ENCODE measurements at places on chromosomes 16 and 17.

DNA sequence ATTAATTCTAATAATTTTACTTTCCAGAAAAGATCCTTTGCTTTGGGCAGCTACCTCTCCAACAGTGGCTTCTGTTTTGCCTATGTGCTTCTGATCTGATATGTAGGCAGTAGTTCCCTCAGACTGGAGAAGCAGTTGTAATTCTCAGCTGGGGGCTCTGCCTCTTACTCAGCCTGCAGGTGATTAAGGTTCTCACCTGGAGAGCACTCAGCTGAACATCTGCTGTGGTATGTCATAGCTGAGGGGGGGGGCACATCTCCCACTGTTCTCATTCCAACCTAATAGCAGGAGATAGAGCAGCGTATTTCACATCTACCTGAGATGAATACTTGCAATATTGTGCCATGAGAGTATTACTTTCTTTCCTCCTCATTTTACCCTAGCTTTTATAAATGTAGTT lies 511.9 kb upstream of the CDH8 start:
- no peak for DNase-seq

DNA sequence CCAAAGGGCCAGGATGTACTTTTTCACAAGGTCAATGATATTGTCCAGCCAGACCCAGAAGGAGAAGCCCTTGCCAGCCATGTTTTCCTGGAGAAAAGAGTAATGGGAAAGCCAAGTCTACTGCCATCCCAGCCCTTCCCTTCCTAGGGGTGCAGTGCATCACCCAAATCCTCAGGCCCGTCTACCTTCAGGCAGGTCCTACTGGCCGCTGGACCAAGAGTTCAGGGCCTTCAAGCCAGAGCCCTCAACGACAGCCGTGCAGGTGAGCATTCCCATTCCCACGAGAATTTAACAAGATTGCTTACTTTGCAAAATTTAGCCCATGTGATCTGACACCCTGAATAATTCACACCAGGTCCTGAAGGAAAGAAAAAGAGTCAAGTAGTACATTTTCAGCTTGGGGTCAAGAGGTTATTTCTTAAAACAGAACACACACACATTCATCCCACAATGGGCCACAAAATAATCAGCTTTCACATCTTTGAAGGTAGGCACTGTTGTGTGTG lies 35.0 kb downstream of the STAT5A start:
- no peak for DNase-seq

DNA sequence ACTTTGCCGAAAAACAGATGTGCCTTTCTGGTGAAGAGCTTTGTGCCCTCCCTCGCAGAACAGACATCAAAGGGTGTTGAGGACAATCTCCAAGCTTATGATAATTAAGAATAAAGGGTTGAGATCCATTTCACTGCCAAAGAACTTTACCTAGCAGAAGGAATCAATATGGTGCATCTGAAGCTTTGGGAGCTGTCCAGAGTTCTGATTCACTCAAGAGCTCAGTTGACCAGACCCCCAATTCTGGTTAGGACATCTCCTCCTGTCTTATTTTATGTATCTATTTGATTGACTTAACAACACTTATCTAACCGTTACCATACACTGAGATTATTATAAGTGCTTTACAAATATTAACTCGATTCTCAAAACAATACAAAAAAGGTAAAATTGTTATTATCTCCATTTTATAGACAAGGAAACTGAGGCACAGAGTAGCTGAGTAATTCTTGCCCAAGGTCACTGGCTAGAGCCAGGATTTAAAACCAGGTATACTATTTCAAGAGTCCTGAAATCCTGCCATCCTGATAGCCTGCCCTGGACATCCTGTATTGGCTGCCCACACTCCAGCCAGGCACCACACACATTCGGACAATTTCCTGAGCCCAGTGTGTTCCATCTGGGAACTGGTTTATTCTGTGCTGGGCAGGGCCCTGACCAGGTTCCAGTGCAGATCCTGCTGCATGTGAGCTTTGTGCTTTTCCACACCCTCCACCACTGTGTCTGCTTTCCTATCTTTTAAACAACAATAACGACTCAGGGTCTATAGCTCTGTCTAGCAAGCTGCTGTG lies 29.8 kb downstream of the PITPNM3 start:
- no peak for DNase-seq

DNA sequence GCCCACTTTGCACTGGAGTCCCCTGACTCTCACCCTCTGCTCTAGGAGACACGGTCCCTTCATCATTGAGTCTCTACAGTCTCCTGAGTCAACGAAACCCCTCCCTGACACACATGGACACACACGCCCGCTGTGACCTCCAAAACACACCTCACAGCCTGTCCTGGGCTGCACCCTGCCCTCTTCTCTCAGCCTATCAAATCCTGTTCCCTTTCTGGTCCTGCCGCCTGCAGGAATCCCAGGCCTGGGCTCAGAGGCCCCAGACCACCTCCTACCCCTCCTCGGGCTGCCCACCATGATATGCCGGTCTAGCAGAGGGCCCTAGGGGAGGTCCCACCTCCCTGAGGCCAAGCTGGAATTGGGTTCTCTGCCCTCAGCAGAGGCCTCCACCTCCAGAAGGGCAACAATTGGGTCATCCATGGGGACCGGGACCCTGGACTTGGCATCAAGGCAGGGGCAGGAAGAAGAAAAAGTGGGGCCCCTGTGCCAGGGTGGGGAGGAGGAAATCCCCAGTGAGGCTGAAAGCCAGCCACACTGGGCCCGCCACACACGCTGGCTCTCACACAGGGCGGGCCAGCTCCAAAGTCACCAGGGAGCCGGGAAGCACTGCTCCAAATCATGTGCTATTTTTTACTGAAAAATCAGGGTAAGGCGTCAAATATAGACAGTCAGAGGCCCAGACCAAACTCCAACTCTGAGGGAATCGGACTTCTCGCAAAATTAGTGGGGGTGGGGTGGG lies 3.4 kb downstream of the PPP1R9B start:
- DNase-seq: no peak

- no peak for DNase-seq
Measured at GRCh38 chr17:6639586-6640535, 650 bp downstream of the KIAA0753 start.

DNA sequence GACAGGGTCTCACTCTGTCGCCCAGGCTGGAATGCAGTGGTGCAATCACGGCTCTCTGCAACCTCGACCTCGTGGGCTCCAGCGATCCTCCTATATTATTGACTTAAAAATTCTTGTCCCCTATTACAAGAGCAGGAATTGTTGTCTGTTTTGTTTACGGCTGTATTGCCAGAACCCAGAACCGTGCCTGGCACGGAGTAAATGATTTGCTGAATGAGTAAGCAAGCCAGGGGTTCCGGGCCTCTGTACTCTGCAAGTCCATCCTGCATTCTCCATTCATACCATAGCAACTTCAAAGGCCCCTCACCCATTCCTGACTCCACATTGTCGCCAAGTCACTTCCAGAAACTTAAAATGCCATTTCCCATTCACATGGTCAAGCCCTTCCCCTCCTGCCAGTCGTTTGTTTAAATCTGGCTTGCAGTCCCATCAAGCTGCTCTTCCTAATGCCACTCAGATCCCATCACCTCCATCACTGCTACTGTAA lies 6.9 kb downstream of the ADCY9 start:
- DNase-seq: no peak

GRCh38 chr17:77579682-77580081 lies 378.8 kb upstream of the TNRC6C start:
- no peak for DNase-seq

DNA sequence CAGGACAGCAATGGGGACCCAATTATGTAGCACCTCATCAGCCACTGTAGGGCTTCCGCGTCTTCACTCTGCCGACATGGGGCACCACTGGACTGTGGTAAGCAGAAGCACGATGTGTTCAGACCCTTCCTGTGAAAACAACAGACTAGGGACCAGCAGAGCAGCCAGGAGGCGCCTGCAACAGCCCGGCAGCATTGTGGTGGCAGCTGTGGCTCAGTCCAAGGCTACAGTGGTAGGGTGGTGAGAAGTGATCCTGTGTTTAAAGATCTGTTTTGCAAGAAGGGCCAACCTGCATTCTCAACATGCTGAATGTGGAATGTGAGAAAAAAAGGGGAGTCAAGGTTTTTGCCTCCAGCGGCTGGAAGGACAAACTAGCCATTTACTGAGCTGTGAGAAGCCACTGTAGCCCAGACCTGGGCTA lies 80.8 kb downstream of the GAS7 start:
- DNase-seq: no peak

DNA sequence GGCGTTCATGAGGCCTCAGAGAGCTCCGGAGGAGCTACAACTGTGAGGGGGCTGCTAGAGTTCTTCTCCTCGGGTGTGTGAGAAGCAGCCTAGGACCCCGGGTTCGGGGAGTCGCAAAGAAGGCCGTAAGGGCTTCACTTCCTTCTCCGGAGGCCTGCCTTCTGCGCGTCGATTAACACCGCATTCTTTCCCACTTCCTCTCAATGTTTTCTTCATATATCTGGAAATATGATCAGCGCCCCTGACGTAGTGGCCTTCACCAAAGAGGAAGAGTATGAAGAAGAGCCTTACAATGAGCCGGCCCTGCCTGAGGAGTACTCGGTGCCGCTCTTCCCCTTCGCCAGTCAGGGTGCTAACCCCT lies 449 bp downstream of the SMCR8 start:
- DNase-seq: peak; percentile 19

DNA sequence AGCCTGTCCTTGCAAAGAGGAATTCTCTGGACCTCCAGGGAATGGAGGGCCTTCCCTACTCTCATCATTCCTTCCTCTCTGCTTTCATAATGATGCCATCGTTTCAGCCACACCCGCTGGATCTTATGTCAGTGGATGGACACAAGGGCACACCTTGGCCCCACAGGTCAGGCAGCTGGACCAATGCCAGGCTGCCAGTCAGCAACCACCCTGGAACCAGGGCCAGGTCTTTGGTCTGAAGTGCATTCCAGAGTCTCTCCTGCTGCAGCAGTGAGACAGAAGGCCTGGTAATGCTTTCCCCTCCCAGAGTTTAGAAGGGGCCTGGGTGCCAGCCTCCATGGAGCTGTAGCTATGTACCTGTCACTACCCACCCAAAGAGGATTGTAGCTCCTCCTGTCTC lies 7.4 kb downstream of the C1QL1 start:
- no peak for DNase-seq

- no peak for DNase-seq
Measured at GRCh38 chr17:1029196-1029921, 32.4 kb downstream of the TIMM22 start.

- no peak for DNase-seq
Measured at GRCh38 chr16:58152246-58152868, 23.2 kb upstream of the CFAP20 start.

DNA sequence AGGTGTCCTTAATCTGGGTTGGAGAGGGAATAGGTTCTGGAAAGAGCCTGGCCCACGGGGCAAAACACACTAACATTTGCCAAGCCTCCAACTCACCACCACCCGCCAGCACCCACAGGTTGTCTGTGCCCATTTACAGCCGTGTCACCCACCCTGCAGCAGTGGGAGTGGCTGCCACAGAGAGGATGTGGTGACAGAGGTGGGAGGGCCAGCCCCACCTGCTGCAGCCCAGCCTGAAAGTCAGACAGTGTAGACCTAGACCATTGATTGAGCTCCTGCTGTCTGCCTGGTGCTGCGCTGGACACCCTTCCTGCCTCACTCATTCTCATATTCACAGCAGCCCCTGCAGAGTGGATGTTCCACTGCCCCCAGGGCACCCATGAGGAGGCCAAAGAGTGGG lies 44.7 kb downstream of the IL21R start:
- peak; percentile 72 for DNase-seq

GRCh38 chr16:48160575-48160974 lies 4.8 kb upstream of the ABCC12 start:
- no peak for DNase-seq

GRCh38 chr17:34820922-34821321 lies 140.3 kb downstream of the CCT6B start:
- no peak for DNase-seq

DNA sequence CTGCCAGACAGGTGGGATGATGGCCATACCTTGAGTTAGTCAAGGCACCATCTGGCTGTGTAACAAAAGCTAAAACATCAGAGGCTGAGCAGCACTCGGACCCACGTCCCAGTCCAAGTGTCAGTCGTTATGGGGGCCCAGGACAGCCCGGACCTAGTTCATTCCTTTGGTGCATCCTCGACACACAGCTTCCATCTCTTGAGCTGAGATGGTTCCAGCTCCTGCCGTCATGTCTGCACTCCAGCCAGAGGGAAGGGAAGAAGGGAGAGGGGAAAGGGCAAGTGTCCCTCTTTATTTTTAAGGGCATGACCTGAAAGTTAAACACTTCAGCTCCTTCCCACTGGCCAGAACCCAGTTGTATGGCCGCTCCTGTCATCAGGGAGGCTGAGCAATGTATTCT lies 218.0 kb downstream of the SEC14L1 start:
- DNase-seq: no peak

- no peak for DNase-seq
Measured at GRCh38 chr17:33050611-33051140, 59.0 kb downstream of the SPACA3 start.

GRCh38 chr16:48949636-48950035 lies 332.0 kb downstream of the CBLN1 start:
- no peak for DNase-seq

GRCh38 chr17:8072341-8072728 lies 15.2 kb downstream of the ALOX12B start:
- DNase-seq: no peak
